Ovary (tissue), 10 donors: ENCODE measurements at places on chromosomes 7 and 10.

DNA sequence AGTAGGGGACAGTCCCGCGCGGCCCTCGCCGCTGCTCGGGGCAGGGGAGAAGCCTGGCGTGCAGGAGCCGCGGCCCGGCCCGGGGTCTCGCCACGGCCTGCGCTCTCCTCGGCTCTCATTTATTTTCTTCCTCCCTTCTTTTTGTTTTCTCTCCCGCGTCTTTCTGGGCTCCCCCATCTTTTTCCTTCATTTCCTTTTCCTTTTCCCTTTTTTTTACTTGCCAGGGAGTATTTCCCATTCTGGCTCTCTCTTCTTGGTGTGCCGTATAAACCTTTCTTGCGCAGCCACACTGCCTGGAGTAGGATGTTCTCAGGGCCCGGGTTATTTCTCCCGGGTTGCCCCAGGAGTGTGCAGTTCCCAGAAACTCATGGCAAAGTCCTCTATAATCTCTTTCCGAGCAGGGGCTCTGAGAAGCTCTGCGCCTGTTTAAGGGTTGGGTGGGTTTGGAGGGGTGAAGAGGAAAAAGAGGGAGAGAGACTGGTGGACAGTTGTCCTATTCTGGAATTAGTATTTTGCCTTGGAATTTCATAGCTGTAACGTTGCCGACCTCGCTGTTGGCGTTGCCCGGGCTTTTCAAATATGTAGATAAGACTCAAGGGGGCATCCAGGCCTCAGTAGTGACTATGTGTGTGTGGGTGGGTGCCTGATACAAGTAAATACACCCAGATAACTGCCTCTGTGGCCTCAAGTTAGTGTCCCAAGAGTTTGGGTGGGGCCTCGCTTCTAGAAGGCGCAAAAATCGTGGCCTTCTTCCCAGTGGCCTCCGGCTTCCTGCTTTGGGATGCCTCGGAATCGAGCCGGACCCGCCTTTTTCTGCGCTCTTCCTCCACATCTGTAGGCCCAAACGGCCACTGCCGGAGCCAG is 4.3 kb upstream of the ZNF503 start:
- DNase-seq: no peak

GRCh38 chr10:110479710-110480109 is 18.0 kb upstream of the DUSP5 start:
- DNase-seq: no peak

DNA sequence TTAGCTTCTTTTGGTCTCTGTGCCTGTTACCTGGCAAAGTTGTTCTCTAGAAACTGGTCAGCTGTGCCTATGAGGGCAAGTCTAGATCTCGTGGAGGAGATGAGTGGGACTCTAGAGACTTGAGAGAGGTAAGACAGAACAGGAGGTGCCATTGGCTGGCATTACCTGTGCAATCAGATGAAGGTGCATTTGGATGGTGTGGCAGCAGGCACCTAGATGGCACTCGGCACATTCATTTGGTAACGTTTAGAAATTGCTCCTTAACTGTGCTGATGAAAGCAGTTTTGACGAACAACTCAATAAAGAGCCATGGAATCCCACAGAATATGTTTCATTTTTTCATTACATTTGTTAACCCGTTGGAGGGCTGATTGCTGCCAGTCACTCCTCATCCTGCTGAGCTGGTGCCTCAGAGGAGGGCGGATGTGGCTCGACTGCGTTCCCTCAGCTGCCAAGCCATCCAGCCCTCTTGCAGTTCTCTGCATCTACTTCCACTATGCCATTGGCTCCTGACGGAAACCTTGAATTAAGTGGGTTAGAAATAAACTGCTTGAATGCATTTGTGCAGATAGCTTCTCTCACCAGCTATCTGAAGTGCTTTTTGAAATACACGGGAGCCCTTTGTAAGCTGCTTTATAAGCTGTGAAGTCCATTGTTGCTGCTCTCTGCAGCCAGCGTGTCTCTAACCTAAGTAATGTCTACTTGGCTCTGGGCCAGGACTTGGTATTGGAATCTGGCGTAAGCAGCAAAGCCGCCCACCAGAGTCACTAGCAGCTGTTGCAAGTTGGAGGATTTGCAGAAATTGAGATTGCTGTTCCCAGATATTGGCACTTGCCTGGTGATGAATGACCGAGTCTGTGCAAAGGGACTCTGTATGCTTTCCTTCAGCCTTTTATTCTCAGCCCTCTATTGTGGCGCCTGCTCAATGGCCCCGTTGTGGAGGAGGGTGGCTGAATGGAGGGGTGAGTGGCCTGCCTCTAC is 87.4 kb downstream of the LRRC4 start:
- no peak for DNase-seq

- DNase-seq: no peak
Observed at GRCh38 chr10:103929381-103929921, 11.5 kb upstream of the STN1 start.

DNA sequence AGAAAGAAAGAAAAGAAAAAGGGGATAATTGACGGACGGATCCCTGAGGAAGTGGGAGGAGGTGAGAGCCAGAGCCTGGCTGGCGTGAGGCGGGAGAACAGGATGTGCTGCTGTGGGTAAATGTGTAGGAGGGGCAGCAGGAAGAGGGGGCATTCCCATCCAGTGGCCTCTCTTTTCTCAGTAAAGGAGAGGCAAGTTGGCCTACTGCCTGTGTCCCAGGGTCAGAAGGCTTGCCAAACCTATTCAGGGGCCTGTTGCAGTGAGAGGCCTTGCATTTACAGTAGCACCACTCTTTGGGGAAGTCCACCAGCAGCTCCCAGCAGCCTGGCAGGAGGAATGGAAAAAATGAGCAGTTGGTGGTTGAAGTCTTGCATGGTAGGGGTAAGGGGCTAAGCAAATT is 26.6 kb upstream of the ASCC1 start:
- DNase-seq: peak; percentile 78
